Activated CD4-positive, alpha-beta memory T cell treated with anti-CD3 and anti-CD28 coated beads for 36 hours (primary cell): ENCODE measurements at places on chromosomes 11 and 22.

GRCh38 chr11:108768370-108768769 is 103.5 kb downstream of the DDX10 start:
- DNase-seq = no peak

- no peak for DNase-seq
Observed at GRCh38 chr11:16223558-16223957, 132.8 kb downstream of the SOX6 start.

DNA sequence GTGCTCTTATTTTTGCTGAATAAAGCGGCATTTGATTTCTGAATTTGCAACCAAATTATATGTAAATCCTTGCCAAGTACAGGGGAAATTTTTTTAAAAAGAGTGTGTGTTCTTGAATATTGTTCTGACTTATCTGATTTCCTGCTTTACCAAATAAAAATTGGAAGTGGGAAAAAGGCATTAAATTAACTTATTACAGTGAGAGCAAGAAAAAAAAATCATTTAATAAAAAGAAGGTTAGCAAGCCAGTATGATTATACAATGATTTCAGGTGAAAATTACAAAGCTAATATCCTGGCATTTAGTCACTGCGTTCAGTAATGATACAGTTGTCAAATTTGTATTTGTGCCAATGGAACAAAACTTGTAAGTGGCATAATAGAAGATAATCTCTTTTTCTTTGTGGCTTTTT is 82.1 kb upstream of the PPARA start:
- no peak for DNase-seq

- no peak for DNase-seq
Observed at GRCh38 chr11:127035824-127036223, 35.3 kb upstream of the KIRREL3 start.

DNA sequence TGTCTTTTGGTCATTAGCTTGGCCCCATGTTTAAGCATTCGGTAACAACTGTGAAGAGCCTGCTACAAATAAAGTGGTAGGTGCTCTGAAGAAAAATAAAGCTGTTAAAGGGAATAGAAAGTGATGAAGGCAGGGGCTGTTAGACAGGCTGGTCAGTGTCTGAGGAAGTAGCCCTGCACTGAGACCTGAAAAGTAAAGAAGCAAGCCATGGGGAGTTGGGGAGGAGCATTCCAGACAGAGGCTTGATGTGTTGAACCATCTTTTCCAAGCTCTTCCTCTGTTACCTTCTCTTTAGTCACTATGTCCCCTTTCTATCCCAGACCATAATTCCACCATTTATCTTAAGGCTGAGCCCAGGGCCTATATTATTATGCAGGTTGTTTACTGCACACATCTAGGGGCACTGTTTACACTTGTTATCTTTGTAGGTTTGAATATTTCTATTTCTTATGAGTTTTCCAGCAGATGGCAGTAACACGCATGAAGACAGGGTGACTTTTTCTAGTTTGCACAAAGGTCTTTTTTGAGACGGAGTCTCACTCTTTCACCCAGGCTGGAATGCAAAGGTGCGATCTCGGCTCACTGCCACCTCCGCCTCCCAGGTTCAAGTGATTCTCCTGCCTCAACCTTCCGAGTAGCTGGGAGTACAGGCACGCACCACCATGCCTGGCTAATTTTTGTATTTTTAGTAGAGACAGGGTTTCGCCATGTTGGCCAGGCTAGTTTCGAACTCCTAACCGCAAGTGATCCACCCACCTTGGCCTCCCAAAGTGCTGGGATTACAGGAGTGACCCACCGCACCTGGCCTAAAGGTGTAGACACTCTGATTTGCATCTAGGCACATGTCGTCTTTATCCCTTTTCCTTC is 23.0 kb downstream of the ZFTA start:
- DNase-seq = no peak
